ENCODE measurements at places on chromosomes 4 and X.

DNA sequence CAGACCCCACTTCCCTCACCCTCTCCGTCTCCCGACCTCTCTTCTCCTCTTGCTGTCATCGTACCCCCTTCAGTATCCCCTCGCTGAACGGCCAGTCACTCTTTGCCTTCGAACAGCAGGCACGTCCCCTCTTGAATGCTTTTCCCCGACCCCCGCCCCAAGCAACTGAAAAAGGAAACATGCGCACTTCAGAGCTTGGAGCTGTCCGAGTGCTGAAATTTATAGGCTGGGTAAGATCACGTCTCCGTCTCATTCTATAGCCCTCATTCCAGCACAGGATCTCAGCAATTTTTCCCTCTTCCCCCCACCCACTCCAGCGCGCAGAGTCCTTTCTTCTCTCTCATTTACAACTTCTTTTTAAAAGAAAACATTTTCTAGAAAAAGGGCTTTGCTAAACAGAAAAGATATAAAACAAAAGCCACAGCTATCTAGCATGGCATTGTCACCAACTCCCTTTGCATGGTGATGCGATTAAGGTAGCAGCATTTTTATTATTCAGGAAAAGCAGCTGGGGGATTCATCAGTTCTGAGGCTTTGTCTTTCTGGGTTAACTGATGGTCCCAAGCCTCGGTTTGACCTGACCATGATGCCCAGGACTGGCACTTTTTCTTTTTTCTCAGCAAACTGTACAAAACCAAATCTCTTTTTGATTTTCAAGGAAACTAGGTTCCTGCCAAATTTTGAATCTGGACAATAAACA is at the start of gene GLRA2:
TSS of gene GLRA2 (plus strand) at position 247 of the 700 bp plus-strand sequence. CDS start 522 bp downstream, outside the sequence.
- DNase-seq = no peak

- no peak for DNase-seq
These were observed 1478.9 kb downstream of the RPA4 start for GRCh38 chrX:98362630-98363029.

DNA sequence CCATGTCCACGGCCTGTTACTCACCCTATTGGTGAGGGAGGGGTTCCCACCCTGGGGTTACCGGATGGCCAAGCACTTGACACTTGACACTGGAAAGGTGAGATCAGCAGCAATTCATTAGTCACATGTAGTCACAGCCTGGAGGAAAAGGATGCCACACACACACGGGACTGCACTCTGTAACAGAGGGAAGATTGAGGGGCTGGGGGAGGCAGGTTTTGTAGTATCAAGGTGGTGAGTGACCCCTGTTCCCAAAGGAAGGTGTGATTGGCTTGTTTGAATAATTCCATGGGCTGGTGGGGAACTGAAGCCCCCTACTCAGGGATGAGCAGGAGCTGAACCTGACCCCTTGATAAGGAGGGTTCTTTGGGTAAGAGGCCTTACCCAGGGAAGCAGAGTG is 96.0 kb upstream of the HELT start:
- no peak for DNase-seq

GRCh38 chr4:148982200-148982599 is 540.0 kb upstream of the NR3C2 start:
- no peak for DNase-seq

DNA sequence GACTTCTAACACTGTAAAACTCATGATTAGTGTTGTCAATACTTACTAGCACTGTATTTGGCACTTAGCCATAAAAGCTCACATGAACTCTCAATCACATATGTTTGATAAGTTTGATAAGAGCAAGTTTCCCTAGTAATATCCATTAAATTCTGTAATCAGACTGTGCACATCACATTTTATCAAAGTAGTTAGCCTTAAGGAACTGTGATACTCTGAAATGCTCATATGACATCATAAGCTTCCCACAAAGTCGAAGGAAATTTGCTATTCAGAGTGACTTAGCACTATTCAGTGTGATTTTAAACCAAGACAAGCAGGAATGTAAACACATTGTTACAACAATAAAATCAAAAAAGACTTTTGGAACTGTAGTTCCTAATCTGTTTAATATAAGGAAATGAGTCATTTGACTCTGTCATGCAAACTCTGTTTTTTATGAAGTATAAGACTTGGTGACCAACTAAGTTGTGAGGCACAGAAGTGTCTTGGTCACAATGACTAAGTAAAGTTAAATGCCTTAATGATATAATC is 6.7 kb downstream of the SLC7A11 start:
- DNase-seq = peak; percentile 80

GRCh38 chr4:1471443-1472147 is 65.4 kb upstream of the NKX1-1 start:
- DNase-seq = no peak

DNA sequence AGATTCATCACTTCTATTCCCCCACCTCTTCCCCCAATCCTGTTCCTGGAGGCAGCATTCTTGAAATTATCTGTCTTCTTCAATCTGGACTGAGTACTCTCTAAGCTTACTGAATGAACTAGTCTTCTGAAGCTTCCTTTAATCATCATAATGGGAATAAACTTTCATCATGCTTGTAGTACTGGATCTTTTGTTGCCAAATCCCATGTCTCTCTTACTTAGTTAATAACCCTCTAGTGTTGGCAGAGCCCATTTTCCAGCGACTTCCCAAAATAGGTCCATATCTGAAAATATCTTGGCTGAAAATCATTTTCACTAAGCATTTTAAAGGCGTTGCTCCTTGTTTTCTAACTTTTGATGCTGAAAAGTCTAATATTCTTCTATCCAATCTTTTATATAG is 39.6 kb downstream of the RPS6KA3 start:
- no peak for DNase-seq

DNA sequence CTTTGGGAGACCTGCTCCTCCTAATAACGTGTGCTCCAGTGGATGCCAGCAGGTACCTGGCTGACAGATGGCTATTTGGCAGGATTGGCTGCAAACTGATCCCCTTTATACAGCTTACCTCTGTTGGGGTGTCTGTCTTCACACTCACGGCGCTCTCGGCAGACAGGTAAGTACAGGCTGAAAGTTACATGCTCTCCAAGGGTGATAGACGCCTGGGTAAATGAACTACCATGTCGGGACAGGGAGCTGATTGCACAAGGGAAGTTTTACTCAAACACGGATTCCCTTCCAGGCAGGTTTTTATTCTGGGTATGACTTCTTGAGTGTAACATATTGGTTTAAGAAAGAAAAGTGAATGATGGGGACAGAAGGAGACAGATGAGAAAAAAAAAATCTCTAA is 836 bp downstream of the GRPR start:
- no peak for DNase-seq

- no peak for DNase-seq
These were observed 8.5 kb downstream of the PITX2 start for GRCh38 chr4:110614173-110614963.

DNA sequence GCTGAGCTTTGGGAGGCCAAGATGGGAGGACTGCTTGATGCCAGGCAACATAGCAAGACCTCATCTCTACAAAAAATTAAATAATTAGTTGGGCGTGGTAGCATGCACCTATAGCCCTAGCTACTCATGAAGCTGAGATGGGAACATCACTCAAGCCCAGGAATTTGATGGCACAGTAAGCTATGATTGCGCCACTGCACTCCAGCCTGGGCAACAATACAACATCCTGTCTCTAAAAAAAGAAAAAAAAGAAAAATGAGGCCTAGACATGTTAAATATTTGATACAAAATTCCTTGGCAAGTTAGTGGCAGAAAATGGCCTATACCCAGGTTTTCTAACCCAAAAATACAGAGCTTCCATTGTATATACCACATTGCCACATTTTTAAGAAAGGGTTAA is 88.1 kb upstream of the MAB21L2 start:
- DNase-seq = no peak

- DNase-seq = no peak
These were observed 311.3 kb downstream of the GRID2 start for GRCh38 chr4:92615049-92615448.

GRCh38 chr4:3286335-3287175 is 6.3 kb upstream of the RGS12 start:
- no peak for DNase-seq

DNA sequence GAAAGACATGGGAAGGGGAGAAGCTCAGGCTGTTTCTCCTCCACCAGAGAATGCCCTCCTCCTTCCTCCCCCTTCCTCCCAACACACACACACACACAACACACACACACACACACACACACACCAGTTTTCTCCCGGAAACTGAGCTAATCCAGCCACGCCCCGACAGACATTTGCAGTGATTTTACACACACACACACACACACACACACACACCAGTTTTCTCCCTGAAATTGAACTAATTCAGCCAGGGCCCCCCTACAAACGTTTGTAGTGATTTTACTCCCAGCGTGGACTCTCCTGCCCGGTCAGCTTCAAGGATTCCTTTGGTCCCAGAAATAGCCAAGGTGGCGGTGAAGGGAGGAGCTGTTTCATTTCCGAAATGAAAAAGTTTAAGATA is 32.9 kb upstream of the STX18 start:
- peak; percentile 30 for DNase-seq

DNA sequence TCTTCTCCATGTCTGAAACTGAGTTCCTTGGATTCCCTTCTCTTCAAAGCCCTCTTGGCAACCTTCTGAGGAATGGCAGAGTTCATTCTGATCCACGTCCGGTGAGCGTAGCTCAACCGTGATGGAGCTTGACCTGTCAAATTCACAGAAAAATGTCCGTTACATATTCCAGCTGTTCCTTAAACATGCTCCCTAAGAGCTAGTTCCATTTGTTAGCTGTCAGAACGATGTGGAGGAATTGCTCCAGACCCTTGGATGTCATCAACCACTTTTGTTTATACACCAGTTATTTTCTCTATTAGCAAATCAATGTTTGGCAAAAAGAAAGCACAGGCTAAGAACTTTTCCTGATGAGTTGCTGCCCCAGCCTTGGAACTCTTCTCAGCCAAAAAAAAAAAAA is 50.1 kb downstream of the NHS start:
- DNase-seq = no peak

DNA sequence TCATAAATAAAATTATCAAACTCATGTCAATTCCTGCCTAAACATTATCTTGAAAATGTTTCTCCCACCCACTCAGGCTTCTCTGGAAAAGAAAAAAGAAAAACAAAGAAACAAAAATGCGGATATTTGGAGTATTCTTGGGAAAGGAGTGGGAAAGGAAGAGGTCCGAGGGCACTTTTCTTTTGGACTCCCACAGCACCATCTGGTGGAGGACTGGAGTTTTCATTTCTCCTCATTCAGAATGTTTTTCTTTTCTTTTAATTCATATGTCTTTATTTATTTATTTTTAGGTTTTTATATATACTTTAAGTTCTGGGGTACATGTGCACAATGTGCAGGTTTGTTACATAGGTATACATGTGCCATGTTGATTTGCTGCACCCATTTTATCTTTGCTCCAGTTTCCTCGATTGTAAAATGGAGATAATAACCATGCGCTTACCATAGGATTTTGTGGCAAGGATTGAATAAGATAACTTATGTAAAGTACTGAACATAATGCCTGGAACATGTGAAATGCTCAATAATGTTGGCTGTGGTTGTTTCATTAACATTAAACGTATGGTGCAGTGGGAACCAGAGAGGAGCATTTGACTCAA is 8.0 kb upstream of the KCNE5 start:
- DNase-seq = peak; percentile 6

- DNase-seq = no peak
These were observed 185.6 kb downstream of the IQCM start for GRCh38 chr4:149630064-149630463.

GRCh38 chrX:46485897-46486296 is 59.3 kb downstream of the ZNF674 start:
- no peak for DNase-seq

Data from inflammatory macrophage (primary cell).